ENCODE measurements at places on chromosomes 13 and 19.

DNA sequence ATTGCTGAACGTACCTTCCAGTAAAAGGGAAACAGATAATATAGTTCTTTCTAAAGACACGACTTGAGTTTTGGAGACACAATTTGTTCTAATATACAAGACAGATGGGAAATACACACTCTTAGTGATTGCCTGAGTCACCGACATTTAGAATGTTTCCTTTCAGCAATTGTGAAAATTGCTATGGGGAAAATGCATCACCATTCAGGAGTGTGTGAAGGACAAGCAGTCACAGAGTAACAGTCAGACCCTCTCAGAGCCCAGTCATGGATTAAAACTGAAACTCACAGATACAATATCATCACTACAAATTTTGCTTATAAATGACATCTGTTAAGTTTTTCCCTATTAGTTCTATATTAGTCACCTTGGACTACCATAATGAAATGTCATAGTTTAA is 286.1 kb downstream of the SPRY2 start:
- DNase-seq: peak; percentile 52

DNA sequence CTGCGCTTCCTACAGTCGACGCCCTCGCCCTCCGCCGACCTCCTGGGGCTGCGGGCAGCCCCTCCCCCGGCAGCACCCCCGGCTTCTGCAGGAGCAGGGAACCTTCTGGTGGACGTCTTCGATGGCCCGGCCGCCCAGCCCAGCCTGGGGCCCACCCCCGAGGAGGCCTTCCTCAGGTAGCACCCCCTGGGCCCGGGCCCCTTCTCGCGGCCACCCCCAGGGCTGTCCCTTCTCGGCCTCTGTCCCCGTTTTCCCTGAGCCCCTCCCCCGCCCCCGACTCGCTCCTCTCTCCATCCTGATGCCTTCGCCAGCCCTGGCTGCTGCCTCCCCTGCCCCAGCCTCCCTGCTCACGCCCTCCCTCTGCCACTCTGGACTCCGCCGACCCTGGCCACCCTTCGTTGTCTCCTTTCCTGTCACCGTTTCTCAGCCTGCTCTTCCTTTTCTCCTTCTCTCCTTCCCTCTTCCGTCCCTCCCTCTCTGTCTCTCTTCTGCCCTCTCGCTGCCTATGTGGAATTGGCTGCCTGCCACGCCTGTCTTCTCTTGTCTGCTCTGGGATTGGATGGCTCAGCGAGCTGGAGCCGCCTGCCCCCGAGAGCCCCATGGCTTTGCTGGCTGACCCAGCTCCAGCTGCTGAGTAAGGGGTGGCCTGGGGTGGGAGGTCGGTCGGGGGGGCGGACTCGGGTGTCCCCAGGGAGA is 11.0 kb downstream of the FUZ start:
- peak; percentile 91 for DNase-seq

- DNase-seq: peak; percentile 93
Measured at GRCh38 chr19:16897029-16897855, 8.4 kb downstream of the F2RL3 start.

GRCh38 chr19:7652061-7652641 is 15.2 kb downstream of the STXBP2 start:
- DNase-seq: peak; percentile 66

DNA sequence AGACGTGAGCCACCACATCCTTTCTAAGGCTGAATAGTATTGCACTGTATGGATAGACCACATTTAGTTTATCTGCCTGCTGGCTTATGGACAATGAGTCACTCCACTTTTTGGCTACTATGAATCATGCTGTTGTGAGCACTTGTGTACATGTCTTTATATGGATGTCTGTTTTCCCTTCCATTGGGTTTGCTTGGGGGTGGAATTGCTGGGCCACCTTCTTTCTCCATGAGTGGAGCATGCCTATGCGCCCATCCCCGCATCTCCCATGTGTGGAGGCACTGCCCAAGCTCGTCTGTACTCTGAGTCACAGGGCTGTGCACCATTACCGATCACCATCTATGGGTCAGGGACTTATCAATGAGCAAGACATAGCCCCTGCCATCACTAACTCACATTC is 127.2 kb upstream of the GJB6 start:
- peak; percentile 96 for DNase-seq

DNA sequence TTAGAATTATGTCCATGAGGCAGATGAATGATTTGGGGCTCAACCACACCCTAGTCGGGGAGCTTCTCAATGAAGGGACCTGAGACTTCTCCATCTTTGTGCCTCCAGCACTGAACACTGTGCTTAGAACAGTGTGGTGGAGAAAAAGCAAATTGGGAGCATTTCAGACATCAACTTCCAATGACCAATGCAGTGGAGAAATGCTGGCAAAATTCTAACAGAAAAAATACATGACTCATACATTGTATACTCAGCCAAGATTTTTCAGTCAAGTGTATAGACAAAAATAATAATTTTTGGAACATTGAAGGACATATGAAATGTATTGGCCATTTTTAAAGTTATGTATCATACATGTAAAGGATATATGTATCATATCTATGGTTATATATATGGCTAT is 134.7 kb downstream of the FGF14 start:
- no peak for DNase-seq

DNA sequence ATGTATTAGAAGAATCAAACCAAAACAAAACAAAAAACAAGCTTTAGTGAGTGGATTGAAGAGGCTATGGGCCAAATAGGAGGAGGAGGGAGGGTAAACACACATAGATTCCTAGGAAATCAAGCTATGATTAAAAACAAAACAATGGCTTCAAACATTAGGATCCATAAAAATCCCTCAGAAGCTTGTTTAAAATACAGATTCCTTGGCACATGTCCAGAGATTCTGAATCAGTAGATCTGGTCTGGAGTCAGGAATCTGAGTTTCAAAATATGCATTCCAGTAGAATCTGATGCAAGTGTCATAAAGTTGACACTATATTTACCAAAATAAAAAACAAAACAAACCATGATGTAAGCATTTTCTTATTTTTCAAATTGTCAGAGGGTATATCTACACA is 692.8 kb upstream of the SGCG start:
- DNase-seq: no peak

GRCh38 chr13:94233837-94234236 is 245.6 kb downstream of the DCT start:
- no peak for DNase-seq

- DNase-seq: no peak
Measured at GRCh38 chr13:99797691-99798090, 173.9 kb downstream of the ZIC5 start.
